T-cell (primary cell): ENCODE measurements at places on chromosomes 16 and 17. TPM values are rescaled to one million over a fixed set of nuclear protein-coding genes. Genes with fewer than 3 reads are reported as not detected.

GRCh38 chr17:5832886-5833285 lies 237.3 kb upstream of the WSCD1 start:
- H3K4me3 ChIP-seq = no peak overlapping the region
- H3K27me3 ChIP-seq = no peaks in the 10 kb centered on the region
- peaks cover 2% of the 10 kb centered on the region for H3K4me1 ChIP-seq
- no peak overlapping the region for H3K27ac ChIP-seq
- no peak for DNase-seq

DNA sequence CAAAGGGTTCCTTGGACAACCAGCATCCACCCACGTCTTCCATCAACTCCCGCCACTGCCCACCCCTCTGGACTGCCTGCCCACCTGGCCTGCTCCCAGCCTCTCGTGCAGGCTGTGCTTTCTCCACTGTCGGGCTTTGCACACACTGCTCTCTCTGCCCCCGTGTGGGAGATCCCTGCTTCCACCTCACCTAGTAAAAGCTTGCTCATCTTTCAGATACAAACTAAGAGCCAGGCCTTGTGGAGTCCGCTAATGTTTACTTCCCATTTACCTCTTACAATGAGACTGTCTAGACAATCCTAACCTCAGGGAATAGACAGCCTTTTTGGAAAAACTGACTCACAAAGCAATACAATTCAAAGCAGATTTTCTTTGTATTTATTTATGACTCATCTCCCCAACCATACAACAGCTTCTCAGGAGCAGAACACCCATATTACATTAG lies 67.6 kb downstream of the USP31 start:
- H3K27me3 ChIP-seq = no peaks in the 10 kb centered on the region
- no peak overlapping the region for H3K4me3 ChIP-seq
- H3K36me3 ChIP-seq = no peaks in the 10 kb centered on the region

Gene PITPNC1
- total RNA-seq = 132 TPM

DNA sequence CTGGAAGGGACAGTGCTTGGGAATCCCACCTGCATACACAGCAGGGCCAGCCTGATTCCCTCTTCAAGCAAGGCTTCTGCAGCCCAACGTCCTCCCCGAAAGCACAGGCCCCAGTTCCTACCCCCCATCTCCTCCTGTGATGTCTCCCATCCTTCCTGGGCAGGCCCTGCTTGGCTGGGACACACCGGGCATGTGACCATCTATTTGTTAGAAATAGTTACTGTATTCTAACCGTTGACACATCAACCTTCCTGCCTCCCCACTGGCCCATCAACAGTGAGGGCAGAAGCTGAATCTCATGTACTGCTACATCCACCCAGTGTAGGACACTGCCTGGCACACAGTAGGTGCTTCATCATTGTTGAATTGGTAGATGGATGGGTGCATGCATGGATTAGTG lies 10.7 kb downstream of the PRR29 start:
- H3K4me1 ChIP-seq = peaks cover 6% of the 10 kb centered on the region
- H3K4me3 ChIP-seq = no peak overlapping the region
- no peak for DNase-seq
- peaks cover 12% of the 10 kb centered on the region for H3K36me3 ChIP-seq
- H3K27ac ChIP-seq = no peak overlapping the region
- no peaks in the 10 kb centered on the region for H3K27me3 ChIP-seq

Gene ACSM5
- not detected for total RNA-seq
